NCI-H2171 (cell line): ENCODE measurements at places on chromosomes 2 and 18.
A peak's percentile ranks its signal among the peaks of the same experiment; 100 is the strongest.

- no peak for DNase-seq
These were observed 44.5 kb downstream of the USP34 start for GRCh38 chr2:61426267-61426897.

GRCh38 chr18:61239051-61239450 lies 94.2 kb upstream of the CDH20 start:
- no peak for DNase-seq

DNA sequence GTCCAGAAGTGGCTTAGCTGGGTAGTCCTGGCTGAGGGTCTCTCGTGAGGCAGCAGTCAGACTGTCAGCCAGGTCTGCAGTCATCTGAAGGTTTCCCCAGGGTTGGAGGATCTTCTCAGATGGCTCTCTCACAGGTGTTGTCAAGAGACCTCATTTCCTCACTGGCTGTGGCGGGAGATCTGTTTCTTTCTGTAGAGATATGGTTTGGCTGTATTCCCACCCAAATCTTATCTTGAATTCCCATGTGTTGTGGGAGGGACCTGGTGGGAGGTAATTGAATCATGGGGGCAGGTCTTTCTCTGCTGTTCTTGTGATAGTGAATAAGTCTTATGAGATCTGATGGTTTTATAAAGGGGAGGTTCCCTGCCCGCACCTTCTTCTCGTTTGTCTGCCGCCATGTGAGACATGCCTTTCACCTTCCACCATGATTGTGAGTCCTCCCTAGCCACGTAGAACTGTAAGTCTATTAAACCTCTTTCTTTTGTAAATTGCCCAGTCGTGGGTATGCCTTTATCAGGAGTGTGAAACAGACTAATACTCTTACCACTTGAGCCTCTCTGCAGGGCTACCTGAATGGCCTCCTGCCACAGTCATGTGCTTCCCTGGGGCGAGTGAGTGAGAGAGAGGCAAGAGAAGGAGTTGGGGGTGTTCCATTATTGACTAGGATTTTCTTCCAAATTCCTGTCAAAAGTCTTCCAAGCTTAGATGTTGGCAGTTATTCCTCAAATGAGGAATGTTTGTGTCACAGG lies 23.6 kb downstream of the MALT1 start:
- DNase-seq: no peak

DNA sequence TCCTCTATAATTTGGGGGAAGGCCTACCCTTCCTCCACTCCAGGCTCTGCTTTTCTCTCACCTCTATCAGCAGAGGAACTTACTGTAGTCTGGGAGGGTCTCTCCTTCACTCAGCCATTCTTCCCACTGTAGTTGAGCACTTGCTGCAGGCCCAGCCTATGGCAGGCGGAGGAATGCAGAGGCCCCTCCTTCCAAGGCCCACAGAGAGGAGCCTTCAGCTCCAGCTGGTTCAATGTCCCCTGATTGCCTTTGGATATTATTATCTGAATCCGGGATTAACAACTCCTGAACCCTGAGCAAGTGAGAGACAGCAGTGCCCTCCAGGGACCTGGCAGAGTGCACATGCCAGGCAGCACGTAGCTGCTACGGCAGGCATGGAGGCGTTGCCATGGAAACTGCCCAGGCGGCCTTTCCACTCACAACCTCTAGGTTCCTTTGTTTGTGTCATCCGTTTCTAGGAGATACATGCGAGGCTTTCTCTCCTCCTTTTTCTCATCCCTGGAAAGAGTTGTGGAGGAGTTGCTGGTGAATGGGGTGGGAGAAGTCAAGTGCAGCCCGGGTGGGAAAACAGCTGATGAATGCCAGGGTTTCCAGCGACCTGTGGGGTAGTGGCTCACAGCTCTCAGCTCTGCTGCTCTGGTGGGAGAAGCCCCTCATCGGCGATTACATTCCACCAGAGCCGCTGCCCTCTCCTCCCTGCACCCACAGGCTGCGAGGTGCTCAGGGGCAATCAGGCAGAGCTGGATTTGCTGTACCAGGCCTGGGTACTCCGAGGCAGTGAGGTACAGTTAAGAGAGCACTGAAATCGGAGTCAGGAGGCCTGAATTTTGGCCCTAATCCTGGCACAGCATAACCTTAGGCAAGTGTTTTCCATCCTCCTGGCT lies 55.3 kb upstream of the HK2 start:
- DNase-seq: peak; percentile 52

GRCh38 chr2:164850235-164850634 lies 8.6 kb upstream of the COBLL1 start:
- DNase-seq: no peak

GRCh38 chr2:176784633-176785200 lies 427.9 kb upstream of the HNRNPA3 start:
- DNase-seq: no peak

DNA sequence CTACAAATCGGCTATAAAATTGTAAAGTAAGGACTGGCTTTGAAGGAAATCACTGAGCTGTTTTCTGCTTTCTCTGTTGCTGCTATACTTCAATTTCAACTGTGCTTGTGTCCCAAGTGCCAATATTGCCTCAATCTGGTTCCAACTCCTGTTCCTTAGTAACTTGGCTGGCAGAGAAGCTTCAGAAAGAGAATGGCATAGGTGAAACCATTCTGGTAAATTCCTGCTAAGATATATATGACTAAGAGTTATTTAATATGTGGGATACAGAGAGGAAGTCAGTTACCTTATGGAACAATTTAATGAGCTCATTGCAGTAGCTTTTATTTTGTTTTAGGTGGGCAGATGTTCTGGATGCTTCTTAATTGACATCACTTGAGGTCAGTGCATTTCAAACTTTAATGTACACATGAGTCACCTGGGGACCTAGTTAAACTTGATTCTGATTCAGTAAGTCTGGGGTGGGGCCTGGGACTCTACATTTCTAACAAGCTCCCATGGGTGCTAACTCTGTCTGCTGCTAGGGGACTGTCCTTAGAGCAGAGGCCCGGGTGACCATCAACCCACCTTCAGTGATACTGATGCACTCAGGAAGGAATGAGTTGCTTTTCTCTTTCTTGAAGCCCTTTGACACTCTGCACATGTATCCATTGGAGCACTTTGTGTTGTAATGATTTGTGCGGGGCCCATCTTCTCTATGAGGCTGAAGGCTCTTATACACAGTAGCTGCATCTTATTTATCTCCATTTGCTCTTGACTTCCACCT lies 47.6 kb downstream of the LIPG start:
- no peak for DNase-seq

GRCh38 chr18:53426666-53427184 lies 797.7 kb downstream of the MBD2 start:
- DNase-seq: peak; percentile 29
